NCI-H1694 treated with DMSO at 0.1 percent for 48 hours (cell line): ENCODE measurements at places on chromosomes 3 and 15.

DNA sequence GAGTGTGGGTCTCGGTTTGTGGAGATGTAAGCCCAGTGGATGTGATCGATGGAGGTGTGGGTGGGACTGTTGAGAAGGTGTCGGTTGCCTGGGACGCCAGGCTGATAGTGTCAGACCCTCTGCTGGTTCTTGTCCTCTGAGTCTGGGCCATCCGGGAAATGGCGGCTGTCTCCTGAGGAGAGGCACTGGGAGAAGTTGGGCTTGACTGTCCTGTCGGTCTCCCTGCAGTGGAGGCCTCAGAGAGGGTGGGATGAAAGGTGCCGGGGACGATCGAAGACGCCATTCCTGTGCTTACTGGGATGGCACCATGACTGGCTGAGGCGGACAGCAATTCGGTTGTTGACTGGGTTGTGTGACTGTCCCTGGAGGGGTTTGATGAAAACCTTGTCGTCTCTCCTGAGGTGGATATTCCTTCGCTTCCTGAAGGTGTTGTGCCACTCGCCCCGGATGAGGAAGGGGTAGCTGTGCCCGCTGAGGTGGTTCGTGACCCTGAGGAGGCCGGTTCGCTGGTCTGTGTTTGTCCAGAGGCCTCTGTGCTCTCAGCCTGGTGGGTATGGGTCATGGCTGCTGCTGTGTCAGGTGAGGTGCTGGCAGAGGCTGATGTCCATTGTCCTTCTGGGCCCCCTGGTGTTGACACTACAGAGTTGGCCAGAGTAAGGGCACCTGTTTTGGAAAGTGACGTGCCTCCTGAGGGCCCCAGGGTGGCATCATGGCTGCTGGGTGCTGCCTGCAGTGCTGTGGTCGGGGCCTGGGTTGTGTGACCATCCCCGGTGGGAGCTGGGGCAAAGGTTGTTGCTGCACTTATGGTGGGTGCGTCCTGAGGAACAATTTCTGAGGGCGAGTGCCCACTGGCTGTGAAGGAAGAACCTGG is 22.8 kb downstream of the MUC4 start:
- no peak for DNase-seq

DNA sequence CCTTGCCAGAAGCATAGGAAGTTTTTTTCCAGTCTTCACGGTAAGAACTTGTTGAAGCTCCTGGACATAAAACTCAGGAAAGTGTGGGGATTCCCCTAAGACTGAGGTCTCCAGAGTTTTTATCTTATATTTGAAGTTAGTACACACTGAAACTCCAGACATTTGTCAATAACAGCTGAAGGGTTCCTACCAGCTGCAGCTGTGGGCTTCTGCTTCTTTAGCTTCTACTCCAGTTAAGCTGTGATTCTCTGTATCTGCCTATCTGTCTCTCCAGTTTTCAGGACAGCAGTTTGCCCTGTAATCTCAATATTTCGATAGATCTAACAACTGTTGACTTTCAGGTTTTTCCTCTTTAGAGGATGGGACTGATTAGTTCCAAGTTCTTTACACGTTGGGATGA is 966.0 kb upstream of the SEMA6D start:
- DNase-seq: no peak

- DNase-seq: no peak
Measured at GRCh38 chr3:53170325-53171063, 9.5 kb downstream of the PRKCD start.

GRCh38 chr3:127394984-127395662 is 107.3 kb upstream of the PRR20G start:
- DNase-seq: no peak

- DNase-seq: no peak
Measured at GRCh38 chr3:177906126-177906511, 630.1 kb upstream of the KCNMB2 start.

DNA sequence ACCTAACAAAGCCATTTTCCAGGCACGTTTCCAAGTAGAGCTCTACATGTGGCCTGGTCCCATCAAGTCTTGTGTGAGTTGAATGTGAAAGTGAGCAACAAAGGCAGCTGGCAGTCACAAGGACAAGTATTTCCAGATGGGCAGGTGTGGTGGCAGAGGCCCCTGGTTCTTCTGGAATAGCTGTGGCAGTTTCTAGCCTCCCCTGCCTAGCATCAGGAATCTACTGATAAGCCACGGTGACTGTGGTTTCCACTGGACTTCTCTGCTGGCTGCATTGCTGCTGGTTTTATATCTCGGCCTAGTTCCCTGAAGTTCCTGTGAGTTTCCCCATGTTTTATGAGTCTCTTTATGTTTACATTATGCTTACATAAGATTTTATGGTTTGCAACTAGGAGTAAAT is 117.7 kb downstream of the GOLIM4 start:
- DNase-seq: no peak

- no peak for DNase-seq
Measured at GRCh38 chr15:70267306-70267705, 169.6 kb upstream of the TLE3 start.

DNA sequence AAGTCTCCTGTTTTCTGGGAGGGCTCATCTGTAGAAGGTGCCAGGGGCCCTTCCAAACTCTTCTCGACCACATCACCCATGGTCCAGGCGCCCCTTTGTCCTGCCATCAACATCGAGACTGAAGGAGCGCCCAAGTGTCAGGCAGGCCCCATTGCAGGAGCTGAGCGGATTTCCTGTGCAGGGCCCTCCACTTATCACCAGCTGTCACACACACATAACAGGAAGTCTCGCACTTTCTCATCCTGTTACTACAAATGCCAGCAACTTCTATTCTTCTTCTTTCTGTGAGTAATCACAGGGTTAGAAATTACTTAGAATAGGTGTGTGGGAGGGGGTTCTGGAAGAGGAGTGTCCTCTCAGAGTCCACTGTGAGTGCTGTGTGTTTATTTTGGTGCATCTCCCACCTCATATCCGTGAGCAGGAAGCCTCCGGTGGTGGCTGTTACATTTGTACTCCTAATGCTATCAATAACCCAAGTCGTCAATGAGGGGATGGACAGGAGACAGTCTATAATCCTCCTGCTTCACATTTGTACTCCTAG is at the start of gene KLHL6:
Gene KLHL6 (minus strand): TSS at position 166 of the 541 bp plus-strand sequence. CDS start 53 bp downstream, at position 113.
- DNase-seq: no peak
